Epithelial cell of alveolus of lung (primary cell): ENCODE measurements at places on chromosomes 5 and 9. TPM values are rescaled to one million over a fixed set of nuclear protein-coding genes. Genes with fewer than 3 reads are reported as not detected.

PCDH12 gene
- 0.64 and 1.3 TPM in 2 replicates for total RNA-seq

HAPLN1 gene
- 0.16 and 9.4 TPM in 2 replicates for total RNA-seq

HAVCR1 gene
- total RNA-seq = not detected in 2 replicates

SLC6A3 gene
- not detected in 2 replicates for total RNA-seq

PCA3 gene
- not detected in 2 replicates for total RNA-seq

C9orf153 gene
- not detected in 2 replicates for total RNA-seq

HMCN2 gene
- not detected in 2 replicates for total RNA-seq
